ENCODE measurements at places on chromosomes 6 and 20.

DNA sequence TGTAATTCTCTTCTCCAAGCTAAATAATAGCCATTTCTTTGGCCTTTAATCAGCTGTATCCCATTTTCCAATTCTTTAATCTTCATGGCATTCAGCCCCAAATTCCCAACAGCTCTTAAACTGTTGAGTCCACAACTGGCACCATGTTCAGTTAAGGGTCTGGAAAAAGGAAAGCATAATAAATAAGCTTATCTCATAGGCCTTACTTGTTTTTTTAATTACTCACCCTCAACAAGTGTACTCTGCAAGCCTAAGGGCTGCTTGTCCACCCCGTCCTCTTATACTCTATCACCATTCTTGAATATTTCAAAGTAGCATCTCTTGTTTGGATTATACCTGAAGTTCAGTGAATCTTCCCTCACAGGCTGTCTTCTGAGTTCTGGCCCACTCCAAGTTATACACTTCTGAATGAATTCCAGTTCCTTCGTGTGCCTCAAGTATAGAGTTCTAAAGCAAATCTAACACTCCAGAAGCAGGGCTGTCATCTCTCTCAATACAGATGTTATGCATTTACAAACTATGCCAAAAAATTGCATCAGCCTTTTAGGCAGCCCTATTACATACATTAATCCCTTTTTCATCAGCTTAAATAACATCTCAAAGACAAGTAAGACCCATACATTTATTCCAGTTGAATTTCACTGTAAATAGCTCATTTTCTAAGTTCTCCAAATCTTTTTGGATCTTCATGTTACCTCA lies 98.7 kb downstream of the COL21A1 start:
- no peak for DNase-seq

- DNase-seq, result no peak
Observed at GRCh38 chr6:56539527-56540105, 103.1 kb downstream of the DST start.

GRCh38 chr6:111739257-111739696 lies 133.6 kb upstream of the TRAF3IP2 start:
- no peak for DNase-seq

DNA sequence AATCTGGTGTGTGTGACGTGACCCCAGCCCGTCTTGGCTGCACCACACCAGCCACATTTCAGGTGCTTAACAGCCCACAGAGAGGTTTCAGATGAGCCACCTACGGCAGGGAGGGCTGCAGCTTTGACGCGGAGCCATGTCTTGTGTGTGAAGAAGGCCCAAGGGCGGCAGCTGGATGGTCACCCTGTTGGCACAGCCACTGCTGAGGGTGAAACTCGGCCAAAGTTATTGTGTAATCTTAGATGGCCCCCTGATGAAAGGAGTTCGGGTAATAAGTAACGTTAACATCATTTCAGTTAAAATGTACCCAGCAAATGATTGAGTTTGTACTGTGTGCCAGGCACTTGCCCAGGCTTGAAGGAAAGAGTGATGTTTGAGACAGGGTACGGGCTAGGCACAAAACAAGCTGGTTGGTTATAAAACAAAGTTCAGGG lies 97.2 kb downstream of the SSR1 start:
- no peak for DNase-seq

DNA sequence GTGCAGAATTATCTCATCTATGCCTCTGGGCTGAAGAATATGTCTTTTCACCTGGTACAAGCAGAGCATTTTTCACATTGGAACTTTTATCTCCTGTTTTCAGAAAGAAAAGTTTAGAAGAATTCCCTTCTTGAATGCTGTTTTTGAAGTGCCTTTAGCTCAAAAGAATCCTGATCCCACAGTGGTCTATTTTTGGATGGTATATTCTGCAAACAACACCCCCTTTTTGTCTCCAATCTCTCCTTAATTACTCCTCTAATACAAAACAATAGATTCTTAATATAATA lies 57.7 kb upstream of the HFE start:
- DNase-seq, result no peak

DNA sequence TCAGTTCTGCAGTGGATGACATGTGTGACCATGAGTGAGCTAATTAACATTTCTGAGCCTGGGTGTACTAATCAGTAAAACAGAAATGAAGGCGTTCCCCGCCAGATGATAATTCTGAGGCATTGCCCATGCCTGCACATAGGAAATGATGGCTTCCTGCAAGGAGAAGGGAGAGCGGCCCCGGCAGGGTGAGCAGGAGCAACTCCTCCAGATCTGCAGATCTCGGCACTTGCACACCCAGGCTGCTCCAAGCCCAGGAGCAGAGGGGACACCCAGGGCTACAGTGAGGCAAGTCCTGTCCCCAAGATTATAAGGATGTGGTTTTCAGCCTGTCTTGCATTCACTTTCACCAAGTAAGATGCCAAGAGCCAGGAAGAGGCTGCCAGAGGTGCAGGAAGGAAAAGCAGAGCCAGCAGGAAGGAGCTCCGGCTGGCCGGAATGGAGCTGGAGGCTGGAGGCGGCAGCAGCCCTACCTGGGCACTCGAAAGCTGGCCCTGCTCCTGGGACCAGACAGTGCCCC lies 177.5 kb upstream of the CST7 start:
- DNase-seq, result no peak
